ENCODE measurements at places on chromosomes 1 and 21. TPM values are rescaled to one million over a fixed set of nuclear protein-coding genes. Genes with fewer than 3 reads are reported as not detected.

The KRTAP12-2 gene
- total RNA-seq, result not detected

The CPTP gene
- 11.7 TPM for total RNA-seq

The DISP1 gene
- total RNA-seq, result 0.65 TPM

The SCCPDH gene
- total RNA-seq, result 54.9 TPM

The TENT5C gene
- total RNA-seq, result 1.7 TPM

The GJC2 gene
- 6.5 TPM for total RNA-seq

The TMEM200B gene
- total RNA-seq, result 0.26 TPM

The HMCN1 gene
- 16.8 TPM for total RNA-seq

The CELF3 gene
- not detected for total RNA-seq

The TMPRSS3 gene
- total RNA-seq, result not detected

The CYP4A11 gene
- total RNA-seq, result not detected

The PPIAL4G gene
- total RNA-seq, result not detected

The OSCP1 gene
- total RNA-seq, result 5.0 TPM

The OPTC gene
- total RNA-seq, result not detected

The PRAMEF15 gene
- total RNA-seq, result not detected

The HAPLN2 gene
- total RNA-seq, result not detected

The LHX8 gene
- not detected for total RNA-seq

The C1orf94 gene
- not detected for total RNA-seq

The UMODL1 gene
- not detected for total RNA-seq

The RCSD1 gene
- 27.4 TPM for total RNA-seq

The TCEANC2 gene
- total RNA-seq, result 2.8 TPM

The PROX1 gene
- total RNA-seq, result 125 TPM

The KCNJ9 gene
- not detected for total RNA-seq

The HES3 gene
- total RNA-seq, result not detected

The SETSIP gene
- 0.26 TPM for total RNA-seq

The ZBTB7B gene
- 7.0 TPM for total RNA-seq

The THEM5 gene
- total RNA-seq, result 0.33 TPM

The SH2D5 gene
- 0.11 TPM for total RNA-seq

The SGIP1 gene
- 25.2 TPM for total RNA-seq

The BRDT gene
- total RNA-seq, result not detected

The UBE2G2 gene
- total RNA-seq, result 87.8 TPM

The RGS7 gene
- total RNA-seq, result 0.11 TPM

The MRAP gene
- total RNA-seq, result not detected

The FYB2 gene
- total RNA-seq, result not detected

The SPATA46 gene
- total RNA-seq, result not detected

The MPZ gene
- total RNA-seq, result 1.7 TPM

The PKP1 gene
- 0.11 TPM for total RNA-seq

The SPRR2F gene
- not detected for total RNA-seq

The MMP23B gene
- total RNA-seq, result 1.1 TPM

The DCST1 gene
- total RNA-seq, result not detected

The AADACL3 gene
- not detected for total RNA-seq

The ALPL gene
- 0.22 TPM for total RNA-seq

The ACTL8 gene
- not detected for total RNA-seq
